ENCODE measurements at places on chromosomes 6 and 20.
A peak's percentile ranks its signal among the peaks of the same experiment; 100 is the strongest.

DNA sequence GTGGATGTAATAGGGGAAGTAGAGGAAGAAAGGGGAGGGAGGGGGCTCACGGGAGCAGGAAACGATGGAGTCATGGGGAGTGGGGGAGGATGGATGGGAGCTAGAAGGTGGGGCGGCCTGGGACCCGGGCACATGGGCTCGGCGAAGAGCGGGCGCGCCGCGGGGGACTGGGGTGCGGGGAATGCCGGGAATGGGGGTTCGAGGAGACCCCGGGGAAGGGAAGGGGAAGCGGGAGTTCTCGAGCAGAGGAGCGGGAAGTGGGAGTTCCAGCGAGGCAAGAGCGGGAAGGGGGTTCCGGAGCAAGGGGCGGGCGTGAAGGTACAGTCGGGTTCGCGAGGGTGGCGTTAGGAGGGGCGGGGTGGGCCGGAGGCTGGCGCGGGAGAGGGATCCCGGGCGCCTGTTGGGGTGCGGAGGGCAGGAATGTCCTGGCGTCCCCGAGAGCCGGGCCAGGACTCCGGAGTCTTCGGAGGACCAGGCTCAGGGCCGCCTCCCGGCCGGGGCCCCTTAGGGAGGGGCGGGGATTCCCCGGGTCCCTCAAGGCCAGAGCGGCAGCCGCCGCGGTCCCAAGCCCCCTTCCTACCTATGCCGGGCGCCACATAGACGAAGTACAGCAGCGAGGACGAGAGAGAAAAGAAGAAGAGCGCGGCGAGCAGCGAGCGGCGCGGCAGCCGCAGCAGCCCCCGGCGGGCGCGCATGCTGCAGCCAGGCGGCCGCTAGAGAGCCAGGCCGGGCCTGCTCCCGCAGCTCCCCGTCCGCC is 504 bp downstream of the B4GALT5 start:
- DNase-seq: peak; percentile 75

DNA sequence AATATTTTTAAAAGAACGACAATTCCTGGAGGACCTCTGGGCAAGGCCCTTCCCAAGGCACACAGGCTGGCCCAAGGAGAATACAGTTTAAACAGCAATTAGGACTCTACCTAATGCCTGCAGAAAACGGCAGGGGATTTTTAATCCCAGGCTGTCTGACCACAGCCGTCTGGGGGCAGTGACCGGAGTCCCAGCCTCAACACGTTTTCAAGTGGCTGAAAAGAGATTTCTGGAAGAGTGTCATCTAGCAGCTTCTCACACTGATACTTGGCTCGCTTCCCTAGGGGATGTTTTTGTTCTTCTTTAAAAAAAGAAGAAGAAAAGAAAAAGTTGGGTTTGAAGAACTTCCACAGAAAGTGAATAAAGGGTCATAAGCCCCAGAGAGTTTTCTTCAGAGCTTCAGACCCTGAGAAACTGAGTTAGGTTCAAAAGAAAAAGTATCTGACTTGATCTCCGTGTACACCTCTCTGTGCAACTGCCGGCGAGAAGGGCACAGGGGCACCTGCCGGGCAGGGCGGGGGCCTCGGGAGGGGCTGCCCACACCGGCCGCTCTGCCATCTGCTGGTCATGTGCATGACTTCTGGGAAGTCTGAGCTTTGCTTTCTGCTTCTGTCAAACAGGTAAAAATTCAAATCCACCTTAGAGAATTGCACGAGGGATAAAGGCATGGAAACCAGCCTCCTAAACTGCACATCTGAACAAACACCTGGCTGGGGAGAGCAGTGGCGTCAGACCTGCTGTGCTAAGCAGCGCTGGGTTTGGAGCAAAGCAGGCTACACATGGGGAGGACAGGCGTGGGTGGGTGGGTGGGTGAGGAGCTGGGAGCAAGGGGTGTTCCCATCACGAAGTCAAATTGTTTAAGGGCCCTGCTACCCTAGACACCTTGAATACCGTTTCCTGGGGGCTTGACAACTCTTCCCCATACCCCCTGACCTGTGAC is 33.0 kb downstream of the RRBP1 start:
- DNase-seq: peak; percentile 61

GRCh38 chr6:14965424-14966075 is 280.3 kb upstream of the JARID2 start:
- DNase-seq: no peak

DNA sequence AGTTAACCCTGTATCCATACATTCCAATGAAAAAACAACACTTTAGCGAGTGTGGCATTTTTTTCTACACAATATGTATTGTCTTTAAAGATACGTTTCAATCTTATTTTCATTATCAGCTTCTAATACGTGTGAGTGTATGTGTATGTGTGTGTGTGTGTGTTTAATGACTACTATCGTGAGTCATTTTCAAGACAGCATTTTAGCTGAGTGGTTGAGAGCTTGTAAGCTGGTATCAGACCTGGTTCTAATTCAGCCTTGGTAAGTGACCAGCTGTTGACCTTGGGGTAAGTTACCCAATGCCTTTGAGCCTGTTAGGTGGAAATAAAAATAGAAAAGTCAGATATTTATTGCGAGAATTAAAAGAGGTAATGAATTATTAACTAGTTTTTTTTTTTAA is 320.0 kb upstream of the NT5E start:
- DNase-seq: no peak

DNA sequence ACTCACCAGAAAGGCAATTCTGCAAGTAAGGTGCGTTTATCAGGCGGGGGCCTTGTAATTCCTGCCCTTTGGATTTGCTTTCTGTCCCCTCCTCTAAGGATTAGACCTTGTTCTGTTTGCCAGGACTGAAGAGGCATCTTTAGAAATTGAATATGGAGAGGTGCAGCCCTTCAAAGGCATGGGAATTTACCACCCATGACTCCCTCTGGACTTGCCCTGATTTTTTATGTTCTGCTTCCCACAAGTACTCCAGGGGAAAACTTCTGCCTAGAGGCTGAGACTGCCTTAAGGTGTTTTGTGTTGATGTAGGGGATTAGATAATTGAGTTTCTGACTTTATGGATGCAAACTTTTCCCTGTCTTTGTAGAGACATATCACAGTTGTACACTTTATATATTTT is 30.2 kb downstream of the SYTL3 start:
- DNase-seq: no peak

- DNase-seq: peak; percentile 87
These were observed 28.1 kb downstream of the PDYN start for GRCh38 chr20:1965520-1966351.

- DNase-seq: peak; percentile 25
These were observed 34.7 kb upstream of the SYNCRIP start for GRCh38 chr6:85677234-85677956.

GRCh38 chr6:108608453-108609275 is 47.9 kb downstream of the FOXO3 start:
- DNase-seq: no peak

GRCh38 chr6:148520109-148520841 is 177.6 kb downstream of the SASH1 start:
- peak; percentile 83 for DNase-seq

- DNase-seq: no peak
These were observed 10.0 kb upstream of the PACSIN1 start for GRCh38 chr6:34455831-34456230.

GRCh38 chr6:30062471-30063178 is 1.6 kb downstream of the POLR1H start:
- no peak for DNase-seq

DNA sequence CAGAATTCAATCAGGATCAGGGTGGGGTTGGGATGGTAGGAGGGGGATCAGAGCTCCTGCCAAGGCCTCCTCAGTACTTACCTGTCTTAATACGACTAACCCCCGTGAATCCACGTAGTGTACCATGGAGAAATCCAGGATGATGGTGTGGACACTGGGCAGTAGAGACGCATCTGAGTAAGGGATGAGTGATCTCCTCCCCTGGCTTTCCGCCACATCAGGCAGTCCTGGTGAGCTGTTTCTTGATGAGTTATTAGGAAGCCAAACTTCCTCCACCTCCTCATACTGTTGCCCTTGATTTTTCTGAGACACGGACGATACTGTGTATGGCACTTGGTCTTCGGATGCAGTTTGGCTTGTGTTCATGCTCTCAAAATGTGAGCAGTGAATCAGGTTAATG is 34.2 kb upstream of the SRPK1 start:
- no peak for DNase-seq

GRCh38 chr6:150844371-150844770 is 21.1 kb upstream of the MTHFD1L start:
- DNase-seq: no peak

GRCh38 chr6:34757687-34758274 is 476 bp downstream of the SNRPC start:
- DNase-seq: no peak

- peak; percentile 79 for DNase-seq
These were observed at the start of gene LY6G5C for GRCh38 chr6:31680226-31681134. TSS of gene LY6G5C (minus strand) at chr6:31681067. CDS start at chr6:31680373, 694 bp downstream.

- DNase-seq: no peak
These were observed 529.3 kb downstream of the QKI start for GRCh38 chr6:163943607-163944385.

DNA sequence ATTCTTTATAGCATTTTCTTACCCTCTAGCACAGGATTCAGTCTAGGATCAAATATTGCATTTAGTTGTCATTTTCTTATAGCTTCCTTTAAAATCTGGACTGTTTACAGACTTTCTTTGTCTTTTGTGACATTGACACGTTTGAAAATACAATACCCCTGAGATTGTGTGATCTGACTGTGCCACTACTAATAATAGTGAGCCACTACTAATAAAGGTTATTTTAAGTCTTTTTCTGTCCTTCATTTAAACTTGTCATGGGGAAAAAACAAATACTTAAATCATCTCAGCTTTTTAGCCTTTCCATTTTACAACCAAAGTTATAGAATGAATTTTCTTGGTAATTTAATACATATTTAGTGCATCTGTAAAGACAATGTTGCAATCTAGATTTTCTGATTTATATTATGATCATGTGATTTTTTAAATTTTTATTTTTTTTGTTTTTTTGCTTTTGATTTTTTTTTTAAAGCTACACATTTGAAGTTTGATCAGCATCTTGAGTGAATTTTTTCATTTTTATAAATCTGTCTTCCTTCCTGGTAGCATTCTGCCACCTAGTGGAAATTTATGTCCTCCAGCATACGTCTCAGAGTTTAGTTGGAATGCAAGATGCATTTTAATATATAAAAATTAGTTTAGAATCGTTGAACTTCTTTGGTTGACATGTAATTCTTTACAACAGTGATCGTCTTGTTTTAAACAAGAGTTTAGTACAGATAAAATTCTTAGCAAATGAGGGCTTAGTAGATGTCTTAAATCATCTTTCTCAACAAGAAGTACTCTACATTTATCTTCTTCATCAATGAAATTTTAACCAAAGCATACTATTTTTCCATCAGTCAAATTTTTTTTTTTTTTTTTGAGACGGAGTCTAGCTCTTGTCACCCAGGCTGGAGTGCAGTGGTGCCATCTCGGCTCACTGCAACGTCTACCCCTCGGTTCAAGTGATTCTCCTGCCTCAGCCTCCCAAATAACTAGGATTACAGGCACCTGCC is 119.4 kb downstream of the NCOA3 start:
- peak; percentile 68 for DNase-seq

DNA sequence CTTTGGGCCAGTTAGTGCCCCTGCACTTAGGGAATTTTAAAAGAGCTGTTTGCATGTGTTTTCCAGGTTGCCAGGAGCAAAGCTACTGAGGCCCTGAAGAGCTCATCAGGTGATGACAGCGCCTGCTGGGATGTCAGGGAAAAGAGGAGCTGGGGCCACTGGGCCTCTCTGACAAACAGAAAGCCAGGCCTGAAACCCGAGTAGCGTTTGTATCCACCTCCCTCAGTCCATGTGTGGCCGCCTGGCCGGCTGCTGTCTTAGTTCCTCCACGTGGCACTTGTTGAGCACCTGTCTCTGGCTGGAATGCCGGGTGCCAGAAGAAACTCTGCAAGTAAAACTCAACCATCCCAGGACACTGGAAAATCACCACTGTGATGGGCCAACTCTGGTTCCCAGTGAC is 601.2 kb downstream of the CDH26 start:
- DNase-seq: no peak

GRCh38 chr20:60835876-60836275 is 416.2 kb upstream of the CDH4 start:
- no peak for DNase-seq

- no peak for DNase-seq
These were observed 57.1 kb downstream of the HNF4A start for GRCh38 chr20:44412402-44413144.

DNA sequence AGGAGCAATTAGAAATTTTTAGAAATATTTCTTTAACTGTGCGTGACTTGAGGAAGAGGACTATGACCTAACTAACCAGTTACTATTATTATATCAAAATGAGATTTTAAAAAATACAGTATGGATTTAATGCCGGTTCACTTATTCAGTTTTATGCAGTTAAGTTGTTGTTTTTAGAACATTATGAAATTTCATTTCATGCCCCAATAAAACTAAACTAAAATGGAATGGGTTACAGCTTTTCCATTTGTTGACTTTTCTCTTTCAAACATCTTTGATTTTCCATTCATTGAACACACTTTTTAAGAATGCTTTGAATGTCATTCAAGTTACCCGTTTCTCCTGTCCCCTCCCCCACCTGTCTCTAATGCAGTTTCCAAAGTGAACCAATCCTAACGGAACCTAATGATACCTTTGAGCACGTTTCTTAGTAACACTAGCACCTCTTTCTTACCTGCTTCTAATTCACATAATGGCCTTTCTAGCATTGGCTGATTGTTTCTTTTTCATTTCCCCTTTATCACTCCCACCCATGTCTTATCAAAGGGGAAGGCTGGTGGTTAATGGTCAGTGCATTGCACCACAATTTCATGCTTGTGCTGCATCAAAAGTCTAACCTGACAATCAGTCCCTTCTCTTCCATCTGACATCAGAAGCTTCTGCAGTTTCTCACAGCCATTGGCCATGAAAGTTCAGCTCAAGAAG is 262.2 kb upstream of the TAB2 start:
- peak; percentile 52 for DNase-seq

DNA sequence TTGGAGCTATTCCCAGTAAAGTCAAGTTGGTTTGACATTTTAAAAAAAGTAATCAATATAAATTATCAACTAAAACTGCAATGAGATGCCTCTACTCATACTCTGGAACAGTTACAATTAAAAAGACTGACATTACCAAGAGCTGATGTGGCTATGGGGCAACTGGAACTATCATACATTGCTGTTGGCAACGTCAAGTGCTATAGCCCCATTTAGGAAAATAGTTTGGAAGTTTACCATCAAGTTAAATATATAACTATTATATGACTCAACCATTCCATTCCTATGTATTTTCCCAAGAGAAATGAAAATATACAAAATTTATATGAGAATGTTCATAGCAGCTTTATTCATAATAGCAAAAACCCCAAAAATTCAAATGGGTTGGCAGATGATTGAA is 111.4 kb upstream of the HDGFL1 start:
- DNase-seq: no peak

DNA sequence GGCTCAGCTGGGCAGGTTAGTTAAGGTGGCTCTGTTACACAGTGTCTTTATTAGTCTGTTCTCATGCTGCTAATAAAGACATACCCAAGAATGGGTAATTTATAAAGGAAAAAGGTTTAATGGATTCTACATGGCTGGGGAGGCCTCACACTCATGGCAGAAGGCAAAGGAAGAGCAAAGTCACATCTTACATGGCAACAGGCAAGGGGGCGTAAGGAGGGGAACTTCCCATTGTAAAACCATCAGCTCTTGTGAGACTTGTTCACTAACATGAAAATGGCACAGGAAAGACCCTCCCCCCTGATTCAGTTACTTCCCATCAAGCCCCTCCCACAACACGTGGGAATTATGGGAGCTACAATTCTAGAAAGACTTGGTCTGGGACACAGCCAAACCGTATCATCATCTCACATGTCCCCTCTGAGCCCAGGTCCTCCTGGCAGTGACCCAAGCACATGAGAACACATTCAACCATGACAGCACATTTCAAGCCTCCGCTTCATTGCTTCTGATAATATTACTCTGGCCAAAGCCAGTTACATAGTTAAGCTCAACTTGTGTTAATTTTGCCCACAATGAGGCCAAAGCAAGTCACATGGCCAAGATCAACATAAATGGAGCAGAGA is 383.9 kb downstream of the PLCB1 start:
- DNase-seq: no peak

All from B cell (primary cell).